Chondrocyte (in vitro differentiated cells): ENCODE measurements at places on chromosomes 16 and 17. TPM values are rescaled to one million over a fixed set of nuclear protein-coding genes. Genes with fewer than 3 reads are reported as not detected.

Gene HASPIN
- 2.1 to 2.6 TPM (median 2.2 TPM) in 3 replicates for total RNA-seq

Gene TERF2IP
- 60.3 to 62.8 TPM (median 61.2 TPM) in 3 replicates for total RNA-seq

Gene HOXB13
- total RNA-seq: 0.19 TPM in 1 of 3 replicates, not detected in the others

Gene MRPL28
- 53.4 to 57.7 TPM (median 54.7 TPM) in 3 replicates for total RNA-seq

Gene ARL17A
- 7.9 to 12.0 TPM (median 8.1 TPM) in 3 replicates for total RNA-seq

Gene TMEM235
- not detected in 3 replicates for total RNA-seq

Gene IRF8
- not detected in 3 replicates for total RNA-seq

Gene PIK3R5
- total RNA-seq: 0.08 TPM in 1 of 3 replicates, not detected in the others

GRCh38 chr17:83151056-83151441 lies 71.6 kb downstream of the METRNL start:
- peak overlapping the region; percentile 41 for H3K4me3 ChIP-seq
- peaks cover 44% of the 10 kb centered on the region for H3K4me1 ChIP-seq
- DNase-seq: peak; percentile 53
- H3K27me3 ChIP-seq: no peaks in the 10 kb centered on the region
- peak overlapping the region; percentile 90 for H3K27ac ChIP-seq
- no peaks in the 10 kb centered on the region for H3K36me3 ChIP-seq

DNA sequence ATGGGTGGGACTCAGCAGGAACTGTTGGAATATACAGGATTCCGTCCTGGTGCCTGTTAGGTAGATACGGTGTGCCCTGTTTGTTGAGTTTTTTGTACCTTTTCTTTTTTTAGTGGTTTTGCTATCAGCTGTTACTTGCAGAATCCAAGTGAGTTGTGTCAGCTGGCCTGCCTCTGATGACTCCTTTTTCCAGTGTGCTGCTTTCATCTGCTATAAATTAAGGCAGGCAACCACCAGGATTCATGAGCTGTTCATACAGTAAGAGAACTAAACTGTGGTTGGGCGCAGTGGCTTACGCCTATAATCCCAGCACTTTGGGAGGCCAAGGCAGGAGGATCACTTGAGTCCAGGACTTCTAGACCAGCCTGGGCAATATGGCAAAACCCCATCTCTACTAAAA lies 79.9 kb downstream of the WNT3 start:
- peaks cover 18% of the 10 kb centered on the region for H3K4me1 ChIP-seq
- H3K27me3 ChIP-seq: no peaks in the 10 kb centered on the region
- DNase-seq: no peak
- no peaks in the 10 kb centered on the region for H3K36me3 ChIP-seq

DNA sequence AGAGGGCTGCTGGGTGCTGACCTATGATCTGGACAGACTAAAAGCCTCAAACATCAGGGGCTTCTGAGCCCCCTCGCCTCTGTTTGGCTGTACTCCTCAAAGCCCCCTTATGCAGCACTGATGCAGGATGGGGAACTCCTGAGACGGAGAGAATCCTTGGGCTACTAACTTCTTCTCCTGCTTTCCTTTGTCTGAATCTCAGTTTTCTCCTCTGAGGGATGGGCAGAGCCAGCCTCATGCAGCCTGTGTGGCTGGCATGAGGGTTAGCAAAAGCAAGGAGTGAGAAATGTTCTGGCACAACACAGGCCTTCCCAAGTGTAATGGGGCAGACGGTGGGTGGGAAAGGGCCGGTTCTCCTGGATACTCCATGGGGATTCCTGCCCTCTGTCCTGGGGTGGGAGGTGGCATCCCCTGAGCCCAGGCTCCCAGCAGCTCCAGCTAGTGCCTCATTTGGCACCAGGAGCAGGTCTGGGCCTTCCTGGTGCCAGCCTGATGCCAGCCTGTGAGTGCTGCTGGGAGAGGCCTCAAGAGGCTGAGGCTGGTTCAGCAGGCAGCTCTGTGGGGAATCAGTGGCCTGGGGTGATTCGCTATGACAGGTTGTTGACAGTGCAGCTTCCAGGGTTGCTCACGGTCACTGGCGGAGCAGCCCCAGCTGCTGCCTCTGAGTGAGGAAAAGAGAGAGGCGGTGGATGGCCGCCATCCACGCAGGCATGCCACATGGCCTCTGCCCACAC lies 4.0 kb upstream of the BRD7 start:
- no peak overlapping the region for H3K4me3 ChIP-seq
- peaks cover 9% of the 10 kb centered on the region for H3K4me1 ChIP-seq
- H3K27ac ChIP-seq: no peak overlapping the region
- peaks cover 5% of the 10 kb centered on the region for H3K27me3 ChIP-seq
- no peaks in the 10 kb centered on the region for H3K36me3 ChIP-seq

- peaks cover 2% of the 10 kb centered on the region for H3K36me3 ChIP-seq
- no peaks in the 10 kb centered on the region for H3K27me3 ChIP-seq
- DNase-seq: no peak
- H3K4me3 ChIP-seq: no peak overlapping the region
Measured at GRCh38 chr17:68658999-68659780, 58.0 kb upstream of the FAM20A start.

GRCh38 chr17:45946841-45947256 lies 52.2 kb upstream of the STH start:
- no peaks in the 10 kb centered on the region for H3K36me3 ChIP-seq
- DNase-seq: no peak
- H3K4me3 ChIP-seq: no peak overlapping the region

GRCh38 chr16:21650521-21650920 lies 1.9 kb downstream of the IGSF6 start:
- DNase-seq: no peak
- no peak overlapping the region for H3K27ac ChIP-seq
- no peaks in the 10 kb centered on the region for H3K27me3 ChIP-seq
- H3K36me3 ChIP-seq: peaks cover 4% of the 10 kb centered on the region

GRCh38 chr17:1294157-1294717 lies 14.8 kb downstream of the TRARG1 start:
- no peaks in the 10 kb centered on the region for H3K4me1 ChIP-seq
- H3K36me3 ChIP-seq: no peaks in the 10 kb centered on the region
- DNase-seq: no peak
- H3K27me3 ChIP-seq: peaks cover 16% of the 10 kb centered on the region
- no peak overlapping the region for H3K4me3 ChIP-seq
- no peak overlapping the region for H3K27ac ChIP-seq

DNA sequence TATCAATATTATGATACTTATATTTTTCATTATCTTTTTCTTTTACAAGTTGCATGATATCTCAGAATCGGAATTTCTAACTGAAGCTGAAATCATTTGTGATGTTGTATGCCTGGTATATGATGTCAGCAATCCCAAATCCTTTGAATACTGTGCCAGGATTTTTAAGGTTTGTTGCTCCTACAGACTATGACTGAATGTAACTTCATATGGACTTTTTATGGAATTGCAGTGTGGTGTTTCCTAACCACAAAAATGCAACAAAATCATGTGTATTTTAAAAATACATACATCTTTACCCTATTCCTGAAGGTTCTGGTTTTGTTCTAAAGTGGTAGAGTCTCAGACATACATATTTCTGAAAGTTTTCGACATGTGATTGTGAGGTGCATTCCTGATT lies 58.8 kb upstream of the RHBDL3 start:
- no peak for DNase-seq
- H3K4me3 ChIP-seq: no peak overlapping the region
- H3K36me3 ChIP-seq: peaks cover 11% of the 10 kb centered on the region
- H3K4me1 ChIP-seq: peaks cover 19% of the 10 kb centered on the region

DNA sequence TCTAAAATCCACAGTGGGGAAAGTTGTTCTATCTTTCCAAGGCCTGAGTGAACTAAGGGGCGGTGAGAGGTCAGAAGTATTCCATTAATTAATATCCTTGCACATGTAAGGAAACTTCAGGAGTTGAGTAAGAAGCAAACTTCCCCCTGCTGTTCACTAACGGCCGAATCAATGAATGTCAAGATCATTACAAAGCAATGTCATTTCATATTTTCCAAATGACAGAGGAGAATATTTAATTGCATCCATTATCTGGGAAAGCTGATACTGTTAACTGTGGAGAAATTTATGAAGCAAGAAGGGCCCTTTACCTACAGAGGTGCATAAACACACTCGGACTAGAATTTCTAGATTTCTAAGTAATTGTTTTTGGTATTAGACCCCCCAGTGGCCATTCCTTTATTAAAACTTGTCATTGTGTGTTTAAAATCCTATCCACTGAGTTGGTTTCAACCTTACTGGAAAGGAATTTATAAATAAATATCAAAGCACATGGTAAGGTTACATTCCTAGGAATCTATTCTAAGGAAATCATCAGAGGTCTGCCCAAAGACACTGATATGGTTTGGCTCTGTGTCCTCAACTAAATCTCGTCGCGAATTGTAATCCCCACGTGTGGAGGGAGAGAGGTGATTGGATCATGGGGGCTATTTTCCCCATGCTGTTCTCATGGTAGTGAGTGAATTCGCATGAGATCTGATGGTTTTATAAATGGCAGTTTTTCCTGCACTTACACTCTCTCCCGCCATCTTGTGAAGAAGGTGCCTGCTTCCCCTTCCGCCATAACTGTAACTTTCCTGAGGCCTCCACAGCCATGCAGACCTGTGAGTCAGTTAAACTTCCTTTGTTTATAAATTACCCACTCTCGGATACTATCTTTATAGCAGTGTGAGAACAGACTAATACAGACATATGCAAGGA lies 20.4 kb upstream of the SMURF2 start:
- H3K4me3 ChIP-seq: no peak overlapping the region
- peak overlapping the region; percentile 93 for H3K27ac ChIP-seq
- H3K27me3 ChIP-seq: no peaks in the 10 kb centered on the region
- no peak for DNase-seq
- peaks cover 50% of the 10 kb centered on the region for H3K4me1 ChIP-seq

DNA sequence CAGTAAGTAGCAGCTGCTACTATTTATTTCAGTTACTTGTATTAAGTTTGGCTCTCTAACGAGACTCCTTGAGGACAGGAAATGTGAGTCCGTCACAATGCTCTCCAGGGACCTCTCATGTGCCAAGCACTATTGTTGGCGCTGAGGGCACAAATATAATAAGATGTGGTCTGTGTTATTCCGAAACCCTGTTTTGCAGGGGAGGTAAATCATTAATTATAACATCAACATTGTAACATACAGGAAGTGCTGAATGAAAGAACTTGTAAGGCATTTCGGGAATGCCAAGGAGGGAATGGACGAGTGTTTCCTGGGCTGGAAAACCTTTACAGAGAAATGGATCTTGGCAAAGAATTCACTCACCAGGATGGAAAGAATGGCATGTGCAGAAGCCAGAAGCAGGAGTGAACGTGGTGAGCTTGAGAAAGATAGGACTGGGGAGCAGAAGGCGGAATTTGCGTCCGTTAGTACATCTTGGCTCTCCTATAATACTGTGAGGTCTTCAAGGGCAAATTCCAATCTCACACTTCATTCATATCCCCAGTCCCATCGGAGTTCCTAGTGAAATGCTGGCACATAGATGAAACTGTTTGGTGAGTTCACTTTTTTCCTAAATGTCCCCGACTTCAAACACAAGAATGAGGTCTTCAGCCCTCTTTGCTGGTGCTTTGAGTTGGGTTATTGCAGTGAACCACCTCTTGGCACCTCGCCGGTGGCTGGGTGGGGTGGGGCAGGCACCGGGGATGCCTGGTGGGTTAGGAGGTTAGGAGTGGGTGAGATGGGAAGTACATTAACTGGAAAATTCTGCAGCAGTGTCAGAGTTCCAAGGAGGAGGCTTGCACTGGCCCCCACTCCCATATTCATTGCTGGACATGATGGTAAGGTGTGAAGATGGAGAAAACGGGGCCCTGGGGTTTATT lies 11.5 kb downstream of the TAC4 start:
- no peak for DNase-seq
- H3K27ac ChIP-seq: peak overlapping the region; percentile 88
- peaks cover 29% of the 10 kb centered on the region for H3K4me1 ChIP-seq
- peaks cover 13% of the 10 kb centered on the region for H3K36me3 ChIP-seq

GRCh38 chr16:24139282-24139681 lies 116.9 kb upstream of the CACNG3 start:
- no peak for DNase-seq
- no peak overlapping the region for H3K27ac ChIP-seq
- H3K4me3 ChIP-seq: no peak overlapping the region
- no peaks in the 10 kb centered on the region for H3K36me3 ChIP-seq
- no peaks in the 10 kb centered on the region for H3K4me1 ChIP-seq
- no peaks in the 10 kb centered on the region for H3K27me3 ChIP-seq

DNA sequence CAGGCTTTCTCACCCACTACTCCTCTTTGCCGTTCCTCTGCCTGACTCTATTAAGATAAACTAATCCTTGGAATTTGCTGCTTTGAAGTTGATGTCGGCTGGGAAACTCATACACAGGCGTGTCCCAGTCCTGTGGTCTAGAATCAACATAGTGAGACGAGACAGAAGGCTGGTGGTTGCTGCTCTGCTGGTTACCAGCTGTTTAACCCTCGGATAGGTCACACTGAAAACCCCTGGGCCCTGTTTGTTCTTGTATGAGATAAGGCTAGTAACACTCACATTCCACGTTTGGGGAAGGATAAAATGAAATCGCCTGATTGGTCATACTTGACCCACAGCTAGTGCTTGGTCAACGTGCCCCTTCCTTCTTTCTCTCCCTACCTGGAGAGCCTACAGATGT lies 517.0 kb downstream of the CDH13 start:
- peaks cover 8% of the 10 kb centered on the region for H3K4me1 ChIP-seq
- H3K27me3 ChIP-seq: no peaks in the 10 kb centered on the region
- H3K36me3 ChIP-seq: no peaks in the 10 kb centered on the region
- H3K27ac ChIP-seq: no peak overlapping the region
- DNase-seq: no peak

DNA sequence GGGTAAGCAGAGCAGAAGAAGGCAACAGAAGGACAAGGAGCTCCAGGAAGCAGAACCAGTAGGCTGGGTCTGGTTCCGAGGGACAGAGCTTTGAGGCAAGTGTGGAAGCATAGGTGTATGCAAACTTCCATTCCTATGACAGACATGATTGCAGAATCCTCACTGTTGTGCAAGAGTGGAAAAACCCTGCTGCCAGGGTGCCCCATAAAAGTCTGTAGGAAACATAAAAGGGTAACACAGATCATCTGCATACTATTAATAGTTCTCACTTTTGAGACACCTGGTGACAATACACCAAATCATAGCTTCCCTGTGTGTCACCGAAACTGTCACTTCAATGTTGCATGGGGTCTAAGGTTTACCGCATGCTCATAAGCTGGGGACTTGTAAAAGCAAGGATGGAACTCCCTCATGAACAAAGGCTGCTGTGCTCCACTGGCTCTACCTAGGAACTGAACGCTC lies 39.7 kb downstream of the ARHGAP17 start:
- no peak for DNase-seq
- peaks cover 48% of the 10 kb centered on the region for H3K4me1 ChIP-seq
- no peak overlapping the region for H3K4me3 ChIP-seq
- peak overlapping the region; percentile 88 for H3K27ac ChIP-seq
- peaks cover 26% of the 10 kb centered on the region for H3K36me3 ChIP-seq

DNA sequence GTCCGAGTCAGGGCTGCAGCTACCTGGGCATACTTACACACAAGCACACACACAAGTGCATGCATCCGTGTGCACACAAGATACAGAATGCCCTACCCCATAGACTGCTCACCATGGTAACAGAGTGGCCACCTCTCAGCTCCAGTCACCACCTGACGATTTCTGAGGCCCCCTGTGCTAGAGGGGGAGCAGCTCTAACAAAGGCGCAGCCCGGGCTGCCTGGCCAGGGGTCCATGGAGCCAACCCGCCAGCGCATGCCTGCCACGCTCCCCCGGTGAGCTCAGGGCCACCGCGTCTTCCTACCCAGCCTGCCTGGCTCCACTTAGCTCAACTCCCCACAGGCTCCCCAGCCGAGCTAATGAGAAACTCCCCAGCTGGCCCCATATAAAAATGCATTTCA lies 75.5 kb downstream of the ZNF423 start:
- peaks cover 17% of the 10 kb centered on the region for H3K4me1 ChIP-seq
- H3K4me3 ChIP-seq: no peak overlapping the region
- DNase-seq: no peak
